Activated gamma-delta T cell treated with anti-CD3 and anti-CD28 coated beads, Interleukin-2, amount 50 U/mL, for 16 hours (primary cell): ENCODE measurements at places on chromosomes 2 and 18.

DNA sequence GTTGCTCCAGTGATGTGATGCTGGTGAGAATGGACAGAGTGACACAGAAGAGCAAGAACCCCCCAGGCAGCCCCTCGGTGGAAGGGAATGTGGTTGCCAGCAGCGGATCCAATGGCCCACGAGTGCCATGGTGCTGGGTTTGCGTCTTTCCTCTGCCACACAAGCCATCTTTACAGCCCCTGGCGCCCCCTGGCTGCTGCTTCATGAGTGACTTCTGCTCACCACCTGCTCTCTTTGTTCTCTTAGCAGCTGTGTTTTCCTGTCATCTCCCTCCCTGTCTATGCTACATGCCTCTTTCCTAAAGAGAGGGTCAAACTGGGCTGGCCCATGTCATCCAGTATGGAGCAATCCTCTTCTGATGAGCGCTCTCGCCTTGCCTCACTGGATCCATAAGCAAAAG, 300.0 kb upstream of the SMIM21 start:
- no peak for DNase-seq

GRCh38 chr2:203619267-203619878, 84.3 kb upstream of the RAPH1 start:
- no peak for DNase-seq

- no peak for DNase-seq
Observed at GRCh38 chr2:64650722-64651338, 2.9 kb downstream of the SERTAD2 start.

DNA sequence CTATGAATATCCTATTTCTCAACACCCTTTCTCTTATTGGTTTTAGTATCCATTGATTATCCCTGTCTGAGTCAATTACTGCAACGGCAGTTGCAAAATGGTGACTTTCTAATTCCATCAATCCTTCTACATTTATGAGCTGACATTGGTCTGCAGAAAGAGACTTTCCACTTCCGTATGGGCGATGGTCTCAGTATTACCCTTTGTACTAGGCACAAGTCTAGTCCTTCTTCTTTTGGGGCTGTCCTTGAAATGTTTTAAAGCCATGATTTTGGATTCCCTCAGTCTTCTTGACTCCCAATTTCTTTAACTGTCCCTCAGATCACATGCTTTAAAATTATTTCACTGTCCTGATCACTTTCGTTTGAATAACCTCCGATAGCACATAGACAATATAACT, 32.7 kb upstream of the SOCS6 start:
- DNase-seq, result no peak

GRCh38 chr18:56323673-56324072, 314.7 kb downstream of the TXNL1 start:
- DNase-seq, result no peak
